Astrocyte of the cerebellum (primary cell): ENCODE measurements at places on chromosomes 13 and 19.

GRCh38 chr13:88627071-88627470, 955.9 kb downstream of the SLITRK5 start:
- no peak for DNase-seq

- DNase-seq = no peak
Observed at GRCh38 chr13:59178344-59178743, 985.4 kb downstream of the DIAPH3 start.

DNA sequence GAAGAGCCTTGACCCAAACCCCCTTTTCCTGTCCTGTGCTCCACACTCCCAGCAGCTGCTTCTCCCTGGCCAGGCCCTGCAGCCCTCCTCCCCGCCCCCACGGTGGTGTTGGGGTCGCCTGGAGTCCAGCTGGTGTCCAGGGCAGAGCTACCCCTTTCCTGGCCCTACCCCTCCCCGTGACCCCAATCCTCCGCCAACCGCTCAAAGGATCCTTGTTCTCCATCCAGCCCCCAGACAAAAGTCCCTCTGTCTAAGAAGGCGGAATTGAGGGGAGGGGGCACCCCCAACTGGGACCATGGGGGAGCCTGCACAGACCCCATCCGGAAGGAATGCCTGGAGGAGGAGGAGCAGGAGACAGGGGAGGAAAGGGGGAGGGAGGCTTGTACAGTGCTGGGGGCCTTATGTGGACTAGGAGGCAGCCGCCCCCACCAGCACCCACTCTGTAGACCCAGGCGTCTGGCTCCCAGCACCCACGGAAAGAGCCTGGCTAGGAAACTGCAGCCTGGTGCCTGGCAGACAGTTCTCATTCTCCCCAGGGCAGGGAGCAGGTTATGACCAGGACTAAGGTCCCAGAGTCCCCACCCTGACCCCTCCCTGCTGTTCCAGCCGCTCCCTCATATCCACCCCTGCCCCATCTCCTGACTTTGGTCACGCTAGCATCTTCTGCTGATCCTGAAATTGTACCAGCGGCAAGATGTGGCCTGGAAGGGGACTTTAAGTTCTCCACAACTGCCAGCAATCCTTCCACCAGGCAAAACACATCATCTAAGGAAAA, at the start of gene FXYD3:
Gene FXYD3, plus strand, starts transcription at position 647 of the 775 bp plus-strand sequence. CDS start 3,554 bp downstream, outside the sequence.
- DNase-seq = no peak

- no peak for DNase-seq
Observed at GRCh38 chr19:40322951-40323615, 25.1 kb downstream of the C19orf47 start.
